ENCODE measurements at places on chromosomes 12 and 14.

GRCh38 chr12:27952510-27952909 lies 20.0 kb downstream of the PTHLH start:
- DNase-seq = no peak

GRCh38 chr12:100311317-100311716 lies 44.3 kb downstream of the SCYL2 start:
- no peak for DNase-seq

DNA sequence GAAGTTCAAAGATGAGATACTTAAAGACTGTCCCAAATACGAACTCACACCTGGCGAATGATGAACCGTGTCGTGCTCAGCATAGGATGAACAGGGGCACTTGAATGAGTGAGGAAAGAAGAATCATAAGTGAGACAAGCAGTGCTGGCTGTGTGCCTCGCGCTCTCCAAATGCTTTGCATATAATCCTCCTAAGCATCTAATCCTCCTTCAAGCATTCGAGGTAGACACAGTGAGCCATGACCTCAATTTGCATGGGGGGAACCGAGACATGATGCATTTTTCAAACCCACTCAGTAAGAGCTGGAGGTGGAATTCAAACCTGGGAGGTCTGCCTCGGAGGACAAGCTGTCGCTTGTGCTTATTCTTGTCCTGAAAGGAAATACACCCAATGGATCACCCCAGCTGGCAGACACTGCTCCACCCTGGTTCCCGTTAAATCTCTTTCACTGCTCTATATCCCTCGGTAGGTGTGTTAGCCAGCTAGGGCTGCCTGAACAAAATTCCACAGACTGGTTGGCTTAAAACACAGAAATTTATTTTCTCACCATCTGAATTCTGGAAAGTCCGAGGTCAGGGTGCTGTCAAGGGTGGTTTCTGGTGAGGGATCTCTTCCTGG lies 274.0 kb downstream of the SLC15A4 start:
- DNase-seq = no peak

- no peak for DNase-seq
Observed at GRCh38 chr12:76123259-76124212, 39.1 kb upstream of the NAP1L1 start.

DNA sequence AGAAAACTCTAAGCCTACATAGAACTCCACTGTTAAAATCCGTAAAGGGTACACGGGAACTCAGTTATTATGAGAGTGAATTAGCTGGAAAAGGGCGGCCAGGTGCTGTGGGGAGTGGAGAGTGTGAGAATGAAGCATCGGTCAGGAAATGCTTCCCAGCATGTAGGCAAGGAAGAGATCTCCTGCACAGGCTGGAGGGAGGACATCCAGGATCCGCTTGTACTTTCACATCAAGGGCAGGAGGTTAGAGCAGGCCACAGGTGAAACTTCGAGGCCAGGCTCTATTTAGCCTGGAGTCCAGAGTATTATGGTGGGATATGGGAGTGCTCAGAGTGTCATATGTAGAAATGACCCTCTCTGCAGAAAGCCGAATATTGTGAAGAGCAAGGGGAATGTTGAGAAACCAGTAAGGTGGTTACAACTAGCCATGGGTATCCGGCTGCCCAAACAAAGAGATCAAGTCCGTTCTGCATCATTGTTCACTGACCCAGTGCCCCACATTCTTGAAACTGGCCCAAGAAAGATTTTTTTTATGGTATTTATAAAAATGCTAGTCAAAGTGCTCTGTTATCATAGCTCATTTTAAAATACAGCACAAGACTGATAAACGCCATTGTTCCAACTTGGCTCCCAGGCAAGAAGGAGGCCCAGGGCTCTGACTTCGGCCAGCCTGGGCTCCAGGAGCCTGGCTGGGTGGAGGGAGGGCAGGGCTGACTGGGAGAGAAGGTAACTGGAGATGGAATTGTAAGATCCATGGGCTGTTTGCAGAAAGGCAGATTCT lies 79.4 kb upstream of the HIF1A start:
- no peak for DNase-seq

DNA sequence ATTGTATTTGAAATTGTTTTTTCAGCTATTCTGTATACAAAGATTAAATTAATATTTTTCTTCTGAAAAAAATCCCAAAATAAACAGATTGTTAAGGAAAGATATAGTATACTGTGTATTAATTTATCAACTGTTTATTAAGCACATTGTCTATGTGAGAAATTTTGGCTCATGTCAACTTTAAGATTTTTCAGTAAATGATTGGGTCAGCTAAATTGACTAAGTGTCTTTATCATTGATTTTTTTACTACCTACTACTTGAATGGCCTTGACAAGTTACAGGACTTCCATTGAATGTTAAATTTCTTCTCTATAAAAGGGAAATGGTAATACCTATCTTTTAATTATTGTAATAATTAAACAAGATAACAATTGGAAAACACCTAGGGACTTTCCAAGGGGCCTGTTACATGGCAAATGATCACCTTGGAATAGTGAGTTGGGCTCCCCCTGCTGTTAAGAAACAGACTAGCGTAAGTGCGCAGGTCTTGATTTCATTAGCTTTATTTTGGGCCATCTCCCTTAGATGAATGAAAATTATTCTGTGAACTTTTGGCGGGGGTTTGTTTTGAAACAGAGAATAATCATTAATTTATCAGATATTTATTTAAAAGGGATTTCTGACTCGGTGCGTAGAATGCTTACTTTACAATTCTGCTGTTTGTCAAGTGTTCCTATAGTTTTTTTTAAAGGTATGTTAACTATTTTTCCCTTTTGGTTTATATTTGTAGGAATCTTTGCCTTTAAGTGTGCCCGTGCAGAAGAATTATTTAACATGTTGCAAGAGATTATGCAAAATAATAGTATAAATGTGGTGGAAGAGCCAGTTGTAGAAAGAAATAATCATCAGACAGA lies 14.5 kb upstream of the CCT2 start:
- peak; percentile 38 for DNase-seq

DNA sequence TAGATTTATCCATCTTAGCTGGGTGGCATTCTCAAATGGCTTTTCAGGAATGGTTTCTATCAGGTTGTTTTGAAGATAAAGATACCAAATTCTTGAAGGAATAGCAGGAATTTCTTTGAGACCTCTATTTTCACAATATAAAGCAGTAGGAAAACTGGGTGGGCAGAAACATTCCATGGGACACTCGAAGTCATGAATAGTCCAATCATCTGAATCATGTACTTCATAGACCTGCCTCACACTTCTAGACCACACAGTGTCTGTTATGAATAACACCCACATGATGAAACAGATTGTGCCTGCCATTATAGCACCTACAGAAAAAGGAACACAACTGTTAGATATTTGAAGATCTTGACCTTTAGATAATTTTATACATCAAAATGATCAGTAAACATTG lies 1.8 kb downstream of the KERA start:
- no peak for DNase-seq

DNA sequence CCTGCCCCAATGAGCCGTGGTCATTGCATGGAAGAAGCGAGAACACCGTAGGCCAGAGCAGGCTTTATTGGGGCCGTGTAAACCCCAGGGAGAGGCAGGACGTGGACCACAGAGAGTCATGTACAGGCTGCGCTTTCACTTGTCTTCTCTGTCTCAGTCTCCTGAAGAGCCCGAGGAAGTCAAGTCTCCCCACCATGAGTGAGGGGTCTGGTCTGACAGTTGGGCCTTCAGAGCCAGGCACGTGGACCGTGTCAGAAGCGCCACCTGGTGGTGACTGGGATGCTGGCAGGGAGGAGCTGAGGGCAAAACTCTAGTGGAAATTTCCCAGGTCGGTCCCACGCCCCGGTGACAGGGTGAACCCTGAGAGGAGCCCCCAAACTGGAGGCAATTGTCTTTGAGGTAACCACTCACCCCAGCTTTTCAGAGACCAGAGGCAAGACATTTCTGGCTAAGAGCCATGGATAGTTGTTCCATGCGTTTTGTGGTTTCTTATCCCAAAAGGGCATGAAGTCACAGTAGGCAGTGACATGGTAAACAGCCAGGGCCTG lies 17.4 kb downstream of the RPS6KL1 start:
- DNase-seq = no peak

DNA sequence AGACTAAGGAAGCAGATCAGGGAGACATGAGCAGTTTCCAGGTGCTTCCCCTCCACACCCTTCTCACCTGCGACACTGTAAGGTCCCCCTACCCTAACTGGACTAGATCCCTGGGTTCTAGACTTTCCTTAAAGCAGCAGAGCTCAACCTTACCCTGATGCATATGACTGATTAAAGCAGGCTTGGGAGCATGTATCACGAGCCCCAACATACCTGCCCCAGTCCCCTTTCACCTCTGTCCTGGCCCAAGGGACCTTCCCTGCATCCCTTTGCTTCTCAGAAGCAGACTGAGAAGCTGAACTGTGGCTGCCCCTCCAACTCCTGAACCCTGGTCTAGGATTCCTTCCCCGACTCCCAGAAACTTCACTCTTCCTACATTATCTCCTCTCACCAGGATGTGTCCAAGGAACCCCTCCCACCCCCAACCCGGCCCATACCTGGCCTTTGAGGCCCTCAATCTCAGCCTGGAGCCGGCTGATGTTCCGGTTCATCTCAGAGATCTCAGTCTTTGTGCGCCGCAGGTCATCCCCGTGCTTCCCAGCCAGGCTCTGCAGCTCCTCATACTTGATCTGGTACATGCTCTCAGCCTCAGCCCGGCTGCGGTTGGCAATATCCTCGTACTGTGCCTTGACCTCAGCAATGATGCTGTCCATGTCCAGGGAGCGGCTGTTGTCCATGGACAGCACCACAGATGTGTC lies 5.4 kb downstream of the KRT8 start:
- DNase-seq = no peak

GRCh38 chr12:104132351-104132956 lies 5.6 kb downstream of the NFYB start:
- no peak for DNase-seq

GRCh38 chr14:32399920-32400319 lies 70.8 kb downstream of the AKAP6 start:
- DNase-seq = no peak

DNA sequence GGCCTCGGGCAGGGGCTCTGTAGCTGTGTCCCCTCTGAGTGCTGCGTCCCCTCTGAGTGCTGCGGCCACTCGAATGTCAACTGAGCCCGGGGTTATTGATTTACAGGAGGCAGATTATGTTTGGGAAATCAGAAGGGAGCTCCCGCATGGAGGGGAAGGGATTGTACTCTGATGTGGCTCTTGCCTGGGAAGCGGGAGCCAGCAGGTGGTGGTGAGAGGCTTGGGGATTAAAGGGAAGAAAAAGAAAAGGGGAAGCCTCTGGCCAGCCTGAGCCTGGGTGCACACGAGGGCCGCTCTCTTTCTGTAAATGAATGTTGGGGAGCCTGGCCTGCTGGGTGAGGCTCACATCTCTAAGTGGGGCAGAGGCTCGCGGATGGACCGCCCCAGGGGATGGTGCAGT lies 143.7 kb downstream of the AACS start:
- DNase-seq = no peak

DNA sequence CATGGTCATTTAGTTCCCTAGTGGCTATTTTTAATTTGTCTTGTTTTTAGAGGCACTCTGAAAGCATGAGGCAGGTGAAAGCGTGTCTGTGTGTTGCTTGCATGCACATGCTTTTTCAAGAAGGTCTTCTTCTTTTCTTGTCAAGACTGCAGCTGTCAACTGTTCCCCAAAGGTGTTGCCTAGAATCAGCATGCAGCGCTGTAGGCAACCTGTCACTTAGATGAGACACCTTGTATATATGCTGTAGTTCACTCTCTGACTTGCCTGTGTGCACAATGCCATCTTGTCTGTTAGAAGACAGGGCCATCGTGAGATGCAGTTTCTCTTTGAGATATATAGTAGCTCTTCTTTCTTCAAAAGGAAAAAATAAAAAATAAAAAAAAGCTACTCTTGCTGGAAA lies 885.7 kb downstream of the DIO2 start:
- DNase-seq = no peak

GRCh38 chr14:64800000-64800399 lies 79.7 kb downstream of the SPTB start:
- DNase-seq = no peak

DNA sequence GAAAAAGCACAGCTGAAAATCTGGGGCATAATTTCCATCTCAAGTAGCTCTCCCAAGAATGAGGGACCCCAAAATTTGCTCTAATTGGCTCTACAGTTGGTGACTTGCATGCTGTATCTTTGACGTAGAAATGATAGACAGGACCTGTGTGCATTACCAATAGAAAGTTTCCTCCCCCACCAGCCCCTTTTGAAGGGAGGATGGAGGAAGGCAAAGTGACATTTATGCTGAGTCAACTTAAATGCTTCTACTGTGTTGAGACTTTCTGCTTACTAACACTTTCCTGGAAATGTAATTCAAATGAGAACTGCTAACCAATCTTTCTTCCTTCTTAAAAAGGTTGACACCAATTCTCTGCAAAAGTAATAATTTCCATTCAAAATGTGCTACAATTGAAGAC lies 31.9 kb downstream of the TSPAN8 start:
- no peak for DNase-seq

GRCh38 chr12:2267703-2268470 lies 215.1 kb downstream of the CACNA1C start:
- no peak for DNase-seq

DNA sequence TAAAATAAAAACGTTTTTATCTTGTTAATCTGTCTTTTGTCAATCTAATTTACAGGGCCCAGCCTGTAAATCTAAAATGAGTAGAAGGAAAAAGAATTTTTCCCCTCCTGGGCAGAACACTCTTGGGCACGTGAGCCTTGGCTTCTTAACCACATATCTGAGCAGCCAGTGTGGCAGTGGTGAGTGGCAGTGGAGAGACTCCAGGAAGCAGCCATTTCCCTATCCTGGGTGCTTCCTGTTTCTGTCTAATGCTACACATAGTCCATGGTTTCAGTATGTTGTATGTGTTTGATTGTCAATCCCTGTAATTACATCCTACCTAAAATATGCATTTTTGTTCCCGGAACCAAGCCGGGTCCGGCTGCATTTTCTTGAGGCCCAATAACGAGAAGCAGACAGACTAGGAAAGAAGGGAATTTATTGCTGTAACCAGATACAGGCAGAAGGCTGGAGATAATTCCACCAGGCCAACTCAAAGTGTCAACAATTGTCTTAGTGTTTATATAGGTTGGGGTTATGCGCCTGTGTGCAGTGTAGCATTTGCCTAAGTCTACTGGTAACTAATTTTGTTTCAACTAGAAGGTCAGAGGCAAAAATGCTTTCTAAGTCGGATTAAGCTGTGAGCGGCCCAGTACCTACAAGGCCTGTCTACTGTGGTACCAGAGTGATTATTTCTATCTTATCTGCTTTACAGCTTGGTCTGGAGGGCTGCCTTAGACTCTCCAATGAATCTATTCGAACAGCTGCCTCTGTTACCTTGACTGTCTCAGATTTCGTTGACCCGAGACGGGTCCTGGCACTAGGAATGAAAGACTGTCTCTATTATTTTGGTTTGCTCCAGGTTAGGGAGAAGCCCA lies 82.4 kb upstream of the RESF1 start:
- no peak for DNase-seq

GRCh38 chr14:86334355-86334754 lies 804.4 kb downstream of the FLRT2 start:
- no peak for DNase-seq

GRCh38 chr12:20220339-20220738 lies 148.0 kb upstream of the PDE3A start:
- no peak for DNase-seq

GRCh38 chr14:81436296-81437138 lies 36.4 kb upstream of the STON2 start:
- peak; percentile 78 for DNase-seq
